ENCODE measurements at places on chromosomes 3 and 15.

GRCh38 chr3:56125358-56126005 lies 342.8 kb downstream of the ERC2 start:
- DNase-seq = no peak

GRCh38 chr15:46266661-46267060 lies 631.8 kb downstream of the SQOR start:
- DNase-seq = no peak

DNA sequence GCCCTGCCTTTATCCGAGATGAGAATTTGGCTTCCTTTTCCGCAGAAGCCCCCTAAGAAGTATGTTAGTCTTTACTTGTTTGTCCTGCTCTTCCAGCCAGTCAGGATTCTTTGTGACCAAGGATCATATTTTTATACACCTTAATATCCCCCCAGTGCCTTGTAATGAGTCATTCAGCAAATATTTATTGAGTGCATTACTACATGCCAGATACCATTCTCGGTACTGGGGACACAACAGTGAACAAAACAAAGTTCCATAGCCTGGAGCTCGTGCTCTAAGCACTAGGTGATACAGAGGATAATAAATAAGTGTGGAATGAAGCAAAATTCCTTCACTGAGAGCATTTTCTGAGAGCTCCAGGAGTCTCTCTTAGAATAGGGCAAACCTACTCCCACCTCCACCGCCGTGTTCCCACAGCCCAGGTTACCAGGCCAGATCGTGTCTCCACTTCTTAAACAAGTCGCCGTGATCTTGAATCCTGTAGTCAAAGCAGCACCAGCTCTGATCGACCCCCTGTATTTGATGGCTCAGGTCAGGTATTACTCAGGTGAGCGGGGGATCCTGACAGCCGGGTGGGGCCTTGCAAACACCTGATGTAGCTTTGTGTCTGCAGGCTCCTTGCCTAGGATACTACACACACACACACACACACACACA lies 18.5 kb downstream of the TTC21A start:
- no peak for DNase-seq

- no peak for DNase-seq
Measured at GRCh38 chr15:41648097-41648496, 12.1 kb upstream of the MGA start.

DNA sequence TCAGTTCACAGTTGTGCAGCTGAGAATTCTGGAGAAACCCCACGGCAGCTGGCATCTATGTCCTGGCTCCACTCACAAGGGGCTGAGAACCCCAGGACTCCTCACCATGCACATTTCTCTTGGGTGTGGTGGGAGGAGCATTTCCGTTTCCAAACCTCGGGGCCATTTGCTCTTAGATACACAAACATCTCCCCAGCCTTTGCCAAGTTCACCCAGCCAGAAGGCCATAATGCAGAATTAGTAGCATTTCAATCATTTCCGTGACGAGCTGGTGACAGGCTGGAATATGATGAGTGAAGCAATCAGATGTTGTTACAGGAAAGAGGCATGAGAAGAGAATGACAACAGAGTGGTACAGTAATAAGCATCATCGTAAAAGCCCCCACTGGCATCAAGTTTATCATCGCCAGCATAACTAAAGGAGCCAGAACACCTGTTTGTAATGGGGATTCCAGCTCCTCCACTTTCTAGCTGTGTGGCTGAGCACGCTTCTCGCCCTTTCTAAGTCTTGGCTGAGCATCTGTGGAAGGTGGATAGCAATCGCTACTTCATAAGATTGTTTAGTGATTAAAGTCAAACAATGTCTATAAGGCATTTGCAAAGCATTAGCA lies 82.0 kb downstream of the LIPC start:
- no peak for DNase-seq

- no peak for DNase-seq
Measured at GRCh38 chr3:172132159-172132586, 92.8 kb downstream of the FNDC3B start.

DNA sequence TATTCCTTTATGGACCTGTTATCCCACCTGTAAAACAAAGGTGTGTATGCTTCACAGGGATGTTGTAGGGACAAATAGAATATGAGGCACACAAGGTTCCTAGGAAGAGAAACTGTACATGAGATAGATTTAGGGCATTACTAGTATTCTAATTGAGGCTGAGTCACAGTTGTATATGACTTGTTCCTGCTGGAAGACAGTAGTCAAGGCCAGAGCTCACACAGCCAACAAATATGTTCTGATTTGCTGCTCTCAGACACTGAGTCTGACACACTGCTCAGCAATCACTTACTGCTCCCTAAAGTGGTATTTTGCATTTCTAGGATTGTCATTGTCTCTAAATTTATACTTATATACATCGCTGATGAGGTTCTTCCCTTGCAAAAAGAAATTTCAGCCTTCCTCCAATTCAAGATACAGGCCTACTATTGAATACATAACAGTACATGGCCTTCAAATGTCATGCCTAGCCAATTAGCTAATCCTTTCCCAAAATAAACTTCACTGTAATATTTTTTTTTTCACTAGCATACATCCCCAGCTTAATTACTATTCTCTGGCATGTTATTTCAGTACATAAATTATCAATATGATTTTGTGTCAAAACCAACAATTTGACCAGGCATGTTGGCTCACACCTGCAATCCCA lies 69.8 kb downstream of the TIGIT start:
- no peak for DNase-seq

DNA sequence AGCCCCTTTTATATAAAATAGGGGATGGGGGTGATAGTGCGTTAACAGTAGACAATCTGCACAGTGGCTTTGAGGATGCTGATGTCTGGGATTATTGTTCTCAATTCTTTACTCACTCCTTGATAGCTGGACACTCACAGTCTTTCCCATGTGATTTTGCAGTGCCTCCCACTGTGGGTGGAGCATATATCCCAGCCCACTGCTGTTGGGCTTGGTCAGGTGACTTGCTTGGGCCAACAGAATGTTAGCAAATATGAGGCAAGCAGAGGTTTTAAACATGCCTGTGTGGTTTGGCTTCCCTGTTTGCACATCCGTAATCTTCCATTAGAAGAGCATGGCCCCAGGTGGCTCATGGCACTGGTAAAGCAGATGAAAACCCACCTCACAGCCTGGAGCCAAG lies 46.5 kb downstream of the CPA3 start:
- DNase-seq = no peak

DNA sequence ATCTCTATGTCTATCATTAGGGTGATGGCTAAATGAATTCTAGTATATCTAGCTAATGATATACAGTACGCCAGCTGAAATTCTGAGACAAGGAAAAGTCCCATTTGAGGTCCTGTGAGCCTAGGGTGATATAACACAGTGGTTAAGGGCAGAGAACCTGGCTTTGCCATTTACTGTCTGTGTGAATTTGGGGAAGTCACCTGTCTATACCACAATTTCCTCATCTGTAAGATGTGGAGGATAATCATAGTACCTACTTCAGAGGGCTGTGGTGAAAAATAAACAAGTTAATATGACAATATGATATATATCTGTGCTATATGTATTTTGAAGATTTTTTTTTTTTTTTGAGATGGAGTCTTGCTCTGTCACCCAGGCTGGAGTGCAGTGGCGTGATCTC lies 9.8 kb upstream of the ANKDD1A start:
- DNase-seq = no peak

GRCh38 chr3:65854606-65855304 lies 184.0 kb downstream of the MAGI1 start:
- DNase-seq = peak; percentile 85

- DNase-seq = no peak
Measured at GRCh38 chr15:63086271-63086670, 35.4 kb upstream of the LACTB start.

All from NCI-H748 treated with DMSO at 0.1 percent for 48 hours (cell line).